ENCODE measurements at places on chromosomes 6 and 20.

DNA sequence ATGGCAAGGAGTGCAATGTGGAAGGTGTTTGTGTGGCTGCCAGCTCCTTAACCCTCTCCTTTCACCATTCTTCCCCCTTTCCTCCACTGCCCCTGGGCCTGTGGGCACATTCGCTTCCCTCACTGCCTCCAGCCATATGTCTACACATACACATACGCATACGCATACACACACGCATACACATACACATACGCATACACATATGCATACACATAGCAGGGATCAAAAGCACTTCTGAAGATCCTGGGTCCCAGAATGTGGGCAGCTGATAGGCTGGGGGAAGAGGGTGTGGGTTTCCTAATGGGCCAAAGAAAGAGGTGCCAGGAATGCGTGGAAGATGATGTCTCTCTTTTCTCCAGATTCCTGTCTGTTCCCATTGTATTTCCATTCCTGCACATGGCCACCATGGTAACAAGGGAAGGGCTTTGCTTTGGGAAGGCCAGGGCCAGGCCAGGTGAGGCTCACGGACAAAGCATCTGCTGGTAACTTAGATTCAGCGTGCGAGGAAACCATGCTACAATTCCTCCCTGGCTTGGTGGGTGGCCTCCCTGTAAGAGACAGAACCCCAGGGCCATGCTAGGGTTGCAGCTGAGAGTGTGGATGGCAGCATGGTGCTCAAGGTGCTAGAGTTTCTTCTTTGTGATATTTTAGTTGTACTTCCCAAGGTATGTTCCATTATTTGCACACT is 44.8 kb upstream of the GTSF1L start:
- no peak for DNase-seq

DNA sequence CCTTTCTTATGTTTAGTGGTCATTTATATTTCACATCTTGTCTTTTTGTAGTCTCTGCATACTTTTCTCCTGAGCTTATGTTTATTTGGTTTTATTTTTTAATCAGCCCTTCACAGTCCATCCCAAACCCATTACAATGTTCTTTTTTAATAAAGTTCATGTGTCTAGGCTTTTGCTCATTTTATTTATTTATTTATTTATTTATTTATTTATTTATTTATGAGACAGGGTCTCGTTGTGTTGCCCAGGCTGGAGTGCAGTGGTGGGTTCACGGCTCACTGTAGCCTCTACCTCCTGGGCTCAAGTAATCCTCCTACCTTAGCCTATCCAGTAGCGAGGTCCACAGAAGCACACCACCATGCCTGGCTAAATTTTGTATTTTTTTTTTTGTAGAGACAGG is 3.1 kb downstream of the COQ3 start:
- DNase-seq = no peak

DNA sequence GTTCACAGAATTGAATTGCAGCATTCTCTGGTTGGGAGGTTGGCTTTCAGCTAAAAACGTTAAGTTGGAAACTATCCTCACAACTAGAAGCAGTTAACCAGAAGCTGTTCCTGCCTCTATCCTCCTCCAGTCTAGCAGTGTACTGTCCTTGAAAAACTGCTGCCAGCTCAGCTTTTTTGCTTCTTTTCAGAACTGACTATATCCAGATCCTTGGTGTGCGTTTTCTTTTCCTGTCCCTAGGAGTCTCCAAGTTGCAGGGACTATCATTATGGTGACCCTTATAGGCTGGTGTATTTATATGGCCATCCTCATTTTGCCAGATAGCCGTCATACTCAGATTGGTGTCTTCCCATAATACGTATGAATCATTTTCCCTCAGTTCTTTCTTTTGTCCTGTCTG is 5.5 kb downstream of the ITCH start:
- DNase-seq = peak; percentile 17

- peak; percentile 69 for DNase-seq
Observed at GRCh38 chr20:48904566-48905296, 16.8 kb upstream of the ARFGEF2 start.

GRCh38 chr6:131949620-131949908 is 1.6 kb downstream of the CCN2 start:
- peak; percentile 88 for DNase-seq

GRCh38 chr6:111541026-111541681 is 58.1 kb upstream of the REV3L start:
- no peak for DNase-seq

GRCh38 chr20:44632103-44632752 is 19.3 kb downstream of the ADA start:
- DNase-seq = no peak

- peak; percentile 66 for DNase-seq
Observed at GRCh38 chr6:5599127-5599526, 337.8 kb downstream of the FARS2 start.

- DNase-seq = no peak
Observed at GRCh38 chr20:42613076-42613475, 576.6 kb downstream of the PTPRT start.

DNA sequence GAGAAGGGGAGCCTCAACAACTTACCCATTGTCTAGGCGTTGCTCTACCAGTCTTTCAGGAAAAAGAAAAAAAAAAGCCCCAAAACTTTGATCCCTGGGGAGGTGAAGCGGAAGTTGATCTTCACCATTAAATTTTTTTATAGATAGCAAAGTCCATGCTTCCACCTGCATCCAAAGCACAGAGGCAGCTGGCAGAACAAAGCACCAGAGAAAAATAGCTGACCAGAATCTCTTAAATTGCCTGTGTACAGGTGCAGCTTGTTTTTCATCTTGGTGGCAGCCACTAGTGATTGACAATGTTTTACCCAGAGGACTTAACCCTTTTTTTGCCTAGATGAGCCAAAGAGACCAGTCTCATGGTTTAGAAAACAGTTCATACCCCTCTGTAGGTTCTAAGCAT is 86.0 kb downstream of the MYB start:
- no peak for DNase-seq

Measured in fibroblast of mammary gland (primary cell).